Small intestine (tissue), 16 donors: ENCODE measurements at places on chromosomes 4 and X. TPM values are rescaled to one million over a fixed set of nuclear protein-coding genes. Genes with fewer than 3 reads are reported as not detected.

TMEM35A gene
- 3.0 TPM for polyA plus RNA-seq

SUPT20HL2 gene
- polyA plus RNA-seq = not detected

DNA sequence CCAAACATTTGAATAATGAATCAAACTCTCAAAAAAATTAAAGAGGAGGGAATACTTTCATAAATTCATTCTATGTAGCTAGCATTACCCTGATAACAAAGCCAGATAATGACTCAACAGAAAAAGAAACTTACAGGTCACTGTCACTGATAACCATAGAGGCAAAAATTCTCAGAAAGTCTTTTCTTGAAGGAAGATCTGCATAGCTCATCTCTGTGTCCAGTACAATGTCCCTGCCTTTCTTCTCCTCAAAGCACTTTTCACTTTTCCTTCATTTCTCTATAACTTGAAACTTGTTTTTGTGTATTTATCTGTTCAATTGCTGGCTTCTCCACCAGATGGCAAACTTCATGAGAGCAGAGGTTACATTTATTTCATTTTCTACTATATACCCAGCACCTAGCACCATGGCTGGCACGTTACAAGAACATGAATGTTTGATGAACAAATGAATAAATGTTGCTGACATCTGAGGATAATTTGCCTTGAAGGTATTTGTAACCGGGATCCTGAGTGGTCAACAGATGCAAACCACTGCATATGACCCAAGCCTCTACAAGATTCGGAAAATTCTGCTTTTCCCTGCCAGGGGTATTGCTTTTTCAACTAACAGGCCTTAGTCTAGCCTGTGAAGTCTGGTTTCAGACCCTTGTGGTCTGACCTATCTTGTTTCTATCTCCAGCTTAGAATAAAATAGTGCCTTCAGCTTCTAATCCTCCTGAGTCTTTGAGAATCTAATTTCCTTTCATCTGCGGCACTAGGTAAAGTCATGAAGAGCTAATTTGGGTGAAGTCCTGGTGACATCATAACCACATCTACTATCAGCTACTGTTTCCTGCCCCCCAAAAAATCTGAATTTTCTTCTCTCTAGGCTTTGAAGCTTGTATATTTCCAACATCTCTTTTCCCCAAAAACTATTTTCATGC is 52.5 kb upstream of the ANTXR2 start:
- DNase-seq = peak; percentile 26

DNA sequence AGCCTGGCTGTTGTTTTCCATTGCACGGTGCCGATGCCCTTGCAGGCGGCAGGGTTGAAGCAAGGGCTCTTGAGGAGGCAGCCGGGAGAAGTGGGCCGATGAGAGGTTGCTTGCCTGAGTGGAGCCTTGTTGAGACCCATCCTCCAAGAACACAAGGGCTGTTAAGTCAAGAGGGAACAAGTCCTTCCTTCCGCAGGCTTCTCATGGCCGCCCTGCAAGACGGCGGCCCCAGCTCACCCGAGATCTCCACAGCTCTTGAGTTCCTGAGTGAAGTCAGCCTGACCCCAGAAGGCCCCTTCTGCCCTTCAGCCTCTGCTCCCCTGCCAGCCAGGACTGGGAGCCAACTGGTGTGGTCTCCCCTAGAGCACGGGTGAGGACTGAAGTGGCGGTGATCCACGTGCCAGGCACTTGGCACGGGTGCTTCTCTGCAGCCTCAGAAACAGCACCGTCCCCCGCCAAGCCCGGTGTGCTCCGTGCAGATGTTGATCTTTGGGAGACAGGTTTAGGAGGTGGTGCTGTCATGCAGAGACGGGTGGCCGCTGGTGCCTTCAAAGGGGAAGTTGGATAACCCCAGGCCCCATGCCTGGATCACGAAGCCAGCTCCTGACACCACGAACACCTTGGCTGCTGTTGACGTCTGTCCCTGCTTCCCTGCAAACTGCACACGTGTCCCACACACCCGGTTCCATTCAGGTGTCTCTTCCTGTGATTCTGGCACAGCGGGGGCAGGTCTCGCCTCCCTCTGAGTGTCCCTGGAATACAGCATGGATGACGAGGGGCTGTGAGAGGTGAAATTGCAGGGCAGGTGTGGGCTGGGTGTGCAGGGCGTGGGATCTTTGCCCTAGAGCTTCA is 164.4 kb upstream of the PSAPL1 start:
- no peak for DNase-seq

DNA sequence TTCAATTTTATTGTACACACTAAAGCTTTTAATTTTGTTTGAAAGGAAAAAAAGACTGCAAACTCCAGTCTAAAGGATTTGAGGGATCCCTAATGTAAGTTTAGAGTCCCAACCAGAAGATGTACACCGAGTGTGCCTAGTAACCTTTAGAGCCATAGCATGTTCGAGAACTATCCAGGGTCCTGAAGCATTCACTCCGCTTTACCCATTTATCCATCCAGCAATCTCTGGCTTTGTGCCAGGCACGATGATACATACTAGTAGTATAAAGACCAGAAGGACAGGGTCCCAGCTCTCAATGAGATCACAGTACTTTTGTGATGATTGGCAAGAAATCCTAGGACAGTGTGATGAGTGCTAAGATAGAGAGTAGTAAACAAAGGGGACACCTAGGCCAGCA is 168.7 kb downstream of the STK32B start:
- DNase-seq = no peak

GRCh38 chrX:11537141-11537540 is 128.6 kb downstream of the ARHGAP6 start:
- no peak for DNase-seq

DNA sequence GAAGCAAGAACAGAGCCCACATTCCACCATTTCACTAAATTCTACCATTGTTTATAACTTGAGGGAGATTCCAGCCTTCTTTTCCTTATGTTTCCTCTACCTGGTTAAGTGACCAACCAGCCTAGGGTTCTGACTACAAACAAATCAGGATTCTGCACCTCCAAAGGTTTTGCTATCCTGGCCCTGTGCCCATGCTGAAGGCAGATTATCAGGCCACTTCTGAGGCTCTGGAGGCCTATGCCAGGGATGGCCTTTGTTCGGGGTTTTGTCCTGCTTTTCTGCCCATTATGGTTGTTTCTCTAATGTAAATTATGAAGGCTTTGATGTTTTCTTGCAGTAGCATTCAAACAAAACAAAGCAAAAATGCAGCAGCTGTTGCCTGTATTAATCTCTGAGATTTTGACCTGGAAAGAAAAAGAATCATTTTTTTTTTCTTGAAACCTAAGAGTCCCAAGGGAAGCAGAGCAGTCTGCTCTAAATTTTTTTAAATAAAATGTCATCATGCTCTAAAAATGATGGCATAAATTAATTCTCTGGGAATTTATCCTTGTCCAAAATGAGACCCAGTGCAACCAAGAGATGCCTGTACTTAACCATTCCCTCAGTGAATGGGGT is 55.6 kb downstream of the RNF150 start:
- no peak for DNase-seq

GRCh38 chr4:113248320-113248719 is 198.9 kb downstream of the ANK2 start:
- no peak for DNase-seq

GRCh38 chr4:169510617-169511016 is 101.8 kb downstream of the NEK1 start:
- DNase-seq = no peak

DNA sequence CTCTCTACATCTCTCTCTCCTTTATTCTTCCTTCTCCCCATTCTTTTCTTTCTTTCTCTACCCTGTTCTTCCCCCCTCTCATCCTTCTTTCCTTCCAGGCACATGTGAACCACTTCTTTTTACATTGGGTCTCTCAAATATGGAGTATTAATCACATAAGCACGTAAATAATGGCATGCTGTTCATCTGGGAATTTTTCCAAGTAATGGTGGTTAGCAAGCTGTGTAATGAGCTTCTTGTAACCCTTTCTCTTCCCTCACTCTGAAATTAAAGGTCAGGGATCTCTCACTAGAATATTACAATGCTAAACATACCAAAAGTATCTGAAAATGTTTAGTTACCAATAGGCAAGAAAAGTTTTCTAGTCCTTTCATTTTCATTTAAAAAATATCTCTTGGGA is 239.9 kb upstream of the TEX13A start:
- DNase-seq = no peak

- DNase-seq = no peak
Measured at GRCh38 chrX:17411205-17411604, 36.2 kb downstream of the NHS start.

GRCh38 chr4:181946902-181947301 is 296.3 kb upstream of the TENM3 start:
- DNase-seq = no peak

PASD1 gene
- not detected for polyA plus RNA-seq

BMP3 gene
- 7.8 TPM for polyA plus RNA-seq

GRCh38 chr4:105808750-105809041 is 86.6 kb upstream of the NPNT start:
- DNase-seq = no peak

SPP1 gene
- 2.2 TPM for polyA plus RNA-seq

DNA sequence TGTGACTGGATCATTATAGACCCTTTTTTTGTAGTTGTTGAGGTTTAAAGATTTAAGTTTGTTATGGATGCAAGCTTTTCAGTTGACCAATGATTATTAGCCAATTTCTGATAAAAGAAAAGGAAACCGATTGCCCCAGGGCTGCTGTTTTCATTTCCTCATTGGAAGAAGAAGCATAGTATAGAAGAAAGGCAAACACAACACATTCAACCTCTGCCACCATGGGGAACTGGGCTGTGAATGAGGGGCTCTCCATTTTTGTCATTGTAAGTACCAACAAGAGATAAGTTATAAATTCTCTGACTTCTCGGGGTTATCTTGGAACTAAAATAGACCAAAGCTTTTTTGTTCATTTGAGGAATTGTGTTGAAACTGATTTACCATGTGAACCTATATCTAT is at the start of gene CYBB:
Gene CYBB, plus strand, starts transcription at position 203 of the 400 bp plus-strand sequence. Its CDS starts 19 bp downstream, at position 222.
- no peak for DNase-seq

DNA sequence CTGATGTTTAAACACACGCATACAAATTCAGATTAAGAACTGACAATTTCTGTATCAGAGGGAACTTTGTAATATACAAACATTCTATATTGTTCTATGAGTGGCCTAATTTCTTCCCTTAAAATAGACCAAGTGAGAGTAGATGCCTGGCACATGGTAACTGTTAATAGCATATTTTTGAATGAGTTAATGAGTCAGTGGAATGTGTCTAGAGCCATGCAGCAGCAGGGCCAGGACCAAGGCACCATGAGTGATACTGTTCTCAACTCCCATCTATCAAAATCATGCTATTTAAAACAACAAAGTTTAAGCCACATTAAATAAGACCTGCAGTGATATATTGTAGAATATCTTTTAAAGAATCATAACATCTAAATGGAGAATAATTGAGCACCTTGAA is 98.3 kb downstream of the ARHGAP24 start:
- no peak for DNase-seq

CDS1 gene
- 19.2 TPM for polyA plus RNA-seq

UNC5C gene
- 1.1 TPM for polyA plus RNA-seq

DNA sequence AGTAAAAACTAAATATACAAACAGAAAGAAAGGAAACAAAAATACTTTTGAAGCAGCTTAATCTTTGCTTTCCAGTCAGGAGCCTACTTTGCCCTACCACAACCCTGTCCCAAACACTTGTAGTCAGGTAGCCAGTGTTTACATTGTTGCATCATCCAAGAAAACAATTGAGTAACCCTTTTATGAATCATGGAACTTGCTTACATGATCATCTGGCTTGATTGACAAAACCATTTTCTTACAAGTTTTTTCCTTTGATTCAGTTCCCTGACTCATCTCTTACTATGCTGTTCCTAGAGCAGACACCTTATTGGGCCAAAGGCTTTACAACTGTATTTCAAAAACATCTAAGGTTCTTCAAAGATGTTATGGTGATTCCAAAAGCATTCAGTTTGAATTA is 740.1 kb downstream of the KLHL13 start:
- no peak for DNase-seq

DNA sequence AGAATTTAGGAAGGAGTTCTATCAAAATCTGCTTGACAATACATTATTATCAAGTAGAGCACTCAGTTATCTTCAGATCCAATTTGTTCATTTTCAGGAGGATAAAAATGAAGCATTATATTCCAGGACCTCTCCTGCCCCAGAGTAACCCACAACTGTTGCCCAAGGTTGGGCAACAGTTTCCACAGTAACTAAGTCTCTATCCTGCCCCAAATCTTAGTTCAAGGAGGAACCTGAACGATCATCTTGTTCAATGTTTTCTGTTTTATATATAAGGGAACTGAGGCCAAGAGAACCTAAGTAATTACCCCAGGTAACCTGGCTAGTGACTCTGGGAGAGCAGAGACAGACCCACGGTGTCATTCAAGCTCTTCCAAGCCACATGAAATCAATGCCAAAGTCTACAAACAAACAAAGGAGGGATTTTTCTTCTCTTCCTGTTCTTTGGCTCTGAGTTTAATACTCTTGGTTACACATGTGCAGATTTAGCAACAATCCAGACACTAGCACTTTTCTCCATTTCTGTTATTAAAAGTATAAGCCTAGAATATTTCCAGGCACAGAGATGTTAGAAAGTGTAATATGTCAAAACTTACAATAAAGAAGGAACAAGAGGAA is 105.6 kb downstream of the C4orf51 start:
- DNase-seq = no peak

LRCH2 gene
- polyA plus RNA-seq = 1.5 TPM

DNA sequence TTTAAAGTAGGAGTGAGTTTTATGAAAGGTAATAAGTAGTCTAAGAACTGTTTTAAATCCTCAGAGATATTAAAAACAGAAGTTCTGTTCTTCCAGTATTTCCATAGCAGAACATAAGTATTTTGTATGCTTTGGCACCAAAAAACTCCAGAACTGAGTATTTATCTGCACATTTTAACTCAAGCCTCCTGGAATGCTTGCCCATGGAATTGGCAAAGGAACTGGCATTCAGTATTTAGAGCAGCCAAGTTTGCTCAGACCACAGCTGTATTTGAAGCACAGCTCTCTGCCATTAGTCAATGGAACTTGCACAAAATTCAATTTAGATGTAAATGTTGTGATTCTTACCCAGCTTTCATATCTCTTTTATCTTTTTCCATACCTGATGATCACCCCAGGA is 42.2 kb downstream of the NDNF start:
- DNase-seq = no peak
